Activated naive CD8-positive, alpha-beta T cell treated with anti-CD3 and anti-CD28 coated beads, Interleukin-2, amount 50 U/mL, for 16 hours (primary cell): ENCODE measurements at places on chromosomes 3 and 15.

GRCh38 chr3:161866176-161866575, 369.6 kb downstream of the OTOL1 start:
- DNase-seq: no peak

GRCh38 chr3:61627768-61628185, 66.4 kb downstream of the PTPRG start:
- no peak for DNase-seq

- DNase-seq: no peak
Observed at GRCh38 chr3:88137836-88138235, 11.9 kb upstream of the C3orf38 start.

DNA sequence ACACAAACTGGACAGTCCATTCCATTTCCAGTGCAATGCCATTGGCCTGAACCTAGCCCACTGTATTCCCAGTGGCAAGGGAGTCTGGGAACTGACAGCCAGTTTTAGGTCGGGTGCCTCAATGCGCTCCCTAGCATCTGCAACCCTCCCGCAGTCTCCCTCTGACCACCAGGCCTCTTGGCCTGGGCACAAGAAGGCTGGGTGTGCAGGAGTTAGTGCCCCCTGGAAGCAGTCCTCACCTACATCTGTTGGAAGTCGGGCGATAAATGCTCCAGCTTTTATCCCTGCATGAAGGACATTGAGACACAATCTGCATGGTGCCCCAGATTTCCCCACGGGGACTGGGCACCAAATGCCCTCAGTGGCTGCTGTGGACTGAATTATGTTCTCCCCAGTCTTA, 12.7 kb downstream of the C3orf22 start:
- DNase-seq: no peak

DNA sequence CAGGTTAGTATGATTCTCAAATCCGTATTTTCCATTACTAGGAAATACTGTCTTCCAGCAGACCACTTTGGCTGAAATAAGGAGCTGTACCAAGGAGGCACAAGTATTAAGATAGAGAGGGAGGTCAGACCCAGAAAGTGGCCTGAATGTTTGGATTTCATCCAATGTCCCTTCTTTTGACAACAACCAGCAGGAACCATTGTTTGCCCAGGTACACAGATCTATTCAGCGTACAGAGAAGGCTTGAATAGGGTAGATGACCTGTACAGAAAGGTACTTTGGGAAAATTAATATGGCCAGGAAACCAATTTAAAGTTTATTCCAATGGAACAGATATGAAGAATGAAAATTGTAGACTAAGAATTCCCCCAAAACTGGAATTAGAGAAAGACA, 12.6 kb downstream of the MTHFS start:
- DNase-seq: no peak

DNA sequence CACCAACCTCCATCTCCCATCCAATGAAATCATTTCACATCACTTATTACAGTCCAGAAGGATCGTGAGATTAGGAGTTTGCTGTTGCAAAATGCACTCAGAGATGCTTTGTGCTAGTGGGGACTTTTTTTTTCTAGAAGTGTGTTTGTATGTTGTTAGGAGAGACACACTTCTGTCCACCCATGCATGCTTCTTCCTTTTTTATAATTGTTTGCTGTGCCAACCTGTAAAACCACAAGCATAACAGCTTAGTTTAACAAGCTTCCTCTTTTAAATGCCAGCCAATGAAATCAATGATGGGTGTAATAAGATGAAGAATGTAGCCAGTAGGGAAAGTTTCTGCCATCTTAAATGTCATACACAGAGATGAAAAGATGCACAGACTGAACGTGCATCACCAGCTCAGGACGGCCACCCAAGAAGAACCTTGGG, 305.6 kb upstream of the STT3B start:
- no peak for DNase-seq

GRCh38 chr15:57398336-57398735, 22.0 kb downstream of the CGNL1 start:
- DNase-seq: no peak

- DNase-seq: no peak
Observed at GRCh38 chr3:122316368-122316767, 8.7 kb upstream of the CSTA start.

- no peak for DNase-seq
Observed at GRCh38 chr3:163626753-163627152, 1451.5 kb downstream of the SI start.

GRCh38 chr15:62109982-62110851, 43.4 kb downstream of the C2CD4A start:
- no peak for DNase-seq

DNA sequence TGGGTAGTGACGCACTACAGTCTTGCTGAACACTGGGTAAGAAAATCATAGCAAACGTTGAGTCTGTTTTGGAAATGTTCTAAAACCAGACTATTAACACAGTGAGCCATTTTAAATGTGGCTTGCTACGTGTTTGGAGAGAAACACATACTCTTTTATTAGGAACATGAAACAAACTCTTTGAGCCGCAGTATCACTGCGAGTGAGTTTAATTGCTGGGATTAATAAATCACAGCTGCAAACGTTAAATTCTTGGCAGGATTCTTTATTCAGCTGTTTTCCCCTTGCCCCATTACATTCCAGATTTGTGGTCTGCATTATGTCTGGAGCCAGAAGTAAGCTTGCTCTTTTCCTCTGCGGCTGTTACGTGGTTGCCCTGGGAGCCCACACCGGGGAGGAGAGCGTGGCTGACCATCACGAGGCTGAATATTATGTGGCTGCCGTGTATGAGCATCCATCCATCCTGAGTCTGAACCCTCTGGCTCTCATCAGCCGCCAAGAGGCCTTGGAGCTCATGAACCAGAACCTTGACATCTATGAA, 33.6 kb downstream of the BTD start:
- no peak for DNase-seq

GRCh38 chr3:124277144-124277890, 285.4 kb upstream of the ROPN1 start:
- no peak for DNase-seq

DNA sequence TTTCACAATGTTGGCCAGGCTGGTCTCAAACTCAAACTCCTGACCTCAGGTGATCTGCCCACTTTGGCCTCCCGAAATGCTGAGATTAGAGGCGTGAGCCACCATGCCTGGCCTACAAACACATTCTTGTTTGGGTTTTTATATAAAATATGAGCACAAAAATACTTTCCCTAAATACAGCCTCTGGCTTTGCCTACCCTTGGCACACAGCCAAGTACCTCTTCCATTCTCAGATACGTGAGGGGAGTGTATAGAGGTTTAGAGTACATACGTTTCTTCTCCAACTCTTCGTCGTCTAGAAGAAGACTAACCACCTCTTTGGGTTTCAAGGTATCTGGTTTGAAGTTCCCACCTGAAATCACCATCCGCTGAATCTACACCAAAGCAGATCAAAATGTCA, 33.5 kb downstream of the CHAC1 start:
- DNase-seq: no peak

DNA sequence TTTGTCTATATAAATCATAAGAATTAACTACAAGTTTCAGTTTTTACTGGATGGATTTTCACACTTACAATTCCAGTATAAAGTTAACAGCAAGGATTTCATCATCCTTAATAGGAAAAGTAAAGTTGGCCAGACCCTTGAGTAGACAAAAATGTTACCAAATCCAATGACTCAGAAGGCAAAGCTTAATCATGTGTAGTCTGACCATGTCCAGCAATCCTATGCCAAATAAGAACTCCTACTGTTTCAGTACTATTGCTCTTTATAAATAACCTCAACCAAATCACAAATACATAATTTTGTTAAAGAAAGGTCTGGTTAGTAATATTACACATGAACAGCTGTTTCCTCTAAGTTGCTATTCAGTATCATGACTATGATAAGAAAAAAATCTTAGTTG, 35.0 kb downstream of the PLOD2 start:
- no peak for DNase-seq

- no peak for DNase-seq
Observed at GRCh38 chr3:9914011-9914410, 2.9 kb upstream of the IL17RC start.

DNA sequence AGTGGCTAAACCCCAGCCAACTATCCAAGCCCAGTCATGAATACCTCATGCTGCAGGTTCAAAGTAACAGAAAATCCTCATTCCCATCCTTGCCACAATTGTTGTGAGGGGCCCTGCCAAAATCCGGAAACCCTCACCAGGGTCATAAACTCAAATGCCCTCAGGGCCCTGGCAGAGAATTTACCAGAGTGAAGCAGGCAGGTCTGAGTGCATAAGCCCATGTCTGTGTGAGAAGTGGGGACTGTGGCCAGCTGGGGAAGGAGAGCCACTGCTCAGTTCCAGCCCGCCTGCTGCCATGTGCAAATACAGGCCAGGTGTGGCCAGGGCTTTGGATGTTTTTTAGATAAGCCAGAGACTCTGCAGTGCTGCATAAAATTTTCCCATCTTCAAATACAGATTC, 7.0 kb downstream of the CEP152 start:
- DNase-seq: no peak

GRCh38 chr15:62672268-62672667, 370.3 kb upstream of the TPM1 start:
- no peak for DNase-seq

GRCh38 chr3:52216585-52217408, 8.6 kb downstream of the TLR9 start:
- no peak for DNase-seq

DNA sequence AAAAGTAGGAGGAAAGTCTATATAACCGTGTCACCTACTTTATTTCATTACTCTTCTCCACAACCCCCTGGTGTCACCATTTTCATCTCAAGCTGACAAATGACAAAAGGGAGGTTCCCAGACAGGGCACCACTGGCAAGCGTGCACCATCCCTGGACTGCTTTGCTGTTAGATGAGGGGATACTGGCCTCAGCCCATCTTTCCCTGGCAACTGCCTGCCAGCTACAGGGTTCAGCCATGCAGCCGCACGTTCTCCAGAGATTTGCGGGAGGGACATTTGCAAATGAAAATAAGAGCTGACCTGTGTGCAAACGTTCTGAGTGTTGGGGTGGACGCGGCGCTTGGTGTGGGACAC, 660 bp downstream of the UROC1 start:
- no peak for DNase-seq

- DNase-seq: no peak
Observed at GRCh38 chr3:124082343-124082742, 90.4 kb upstream of the ROPN1 start.

GRCh38 chr3:41186297-41186696, 13.0 kb upstream of the CTNNB1 start:
- no peak for DNase-seq

GRCh38 chr3:177050501-177051237, 146.6 kb downstream of the TBL1XR1 start:
- DNase-seq: no peak

GRCh38 chr3:136353461-136353860, 103.3 kb downstream of the PCCB start:
- no peak for DNase-seq

- no peak for DNase-seq
Observed at GRCh38 chr3:16317561-16317945, 52.5 kb downstream of the OXNAD1 start.

DNA sequence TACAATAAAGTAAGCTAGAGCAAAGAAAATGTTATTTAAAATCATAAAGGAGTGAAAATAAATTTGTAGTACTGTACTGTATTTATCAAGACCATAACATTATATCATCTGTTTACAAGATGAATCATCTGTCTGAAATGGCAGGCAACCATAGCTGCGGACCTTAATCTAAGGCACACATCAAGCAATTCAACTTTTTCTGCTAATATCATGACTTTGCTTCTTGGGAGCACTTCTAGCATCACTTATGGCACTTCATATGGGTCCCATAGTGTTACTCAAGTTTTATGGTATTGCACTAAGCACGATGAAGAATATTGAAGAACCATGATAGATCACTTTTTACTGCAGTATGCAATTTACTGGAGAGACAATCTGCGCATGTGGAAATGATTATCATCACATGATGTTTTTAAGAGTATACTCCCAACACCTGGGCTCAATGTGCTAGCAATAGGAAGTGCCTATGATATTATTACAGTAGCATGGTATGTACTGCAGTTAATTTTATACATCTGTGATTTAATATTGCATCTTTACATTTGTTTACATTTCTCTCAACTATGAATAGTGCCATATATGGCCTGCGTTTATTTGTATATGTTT, 137.7 kb upstream of the NECTIN3 start:
- DNase-seq: no peak

DNA sequence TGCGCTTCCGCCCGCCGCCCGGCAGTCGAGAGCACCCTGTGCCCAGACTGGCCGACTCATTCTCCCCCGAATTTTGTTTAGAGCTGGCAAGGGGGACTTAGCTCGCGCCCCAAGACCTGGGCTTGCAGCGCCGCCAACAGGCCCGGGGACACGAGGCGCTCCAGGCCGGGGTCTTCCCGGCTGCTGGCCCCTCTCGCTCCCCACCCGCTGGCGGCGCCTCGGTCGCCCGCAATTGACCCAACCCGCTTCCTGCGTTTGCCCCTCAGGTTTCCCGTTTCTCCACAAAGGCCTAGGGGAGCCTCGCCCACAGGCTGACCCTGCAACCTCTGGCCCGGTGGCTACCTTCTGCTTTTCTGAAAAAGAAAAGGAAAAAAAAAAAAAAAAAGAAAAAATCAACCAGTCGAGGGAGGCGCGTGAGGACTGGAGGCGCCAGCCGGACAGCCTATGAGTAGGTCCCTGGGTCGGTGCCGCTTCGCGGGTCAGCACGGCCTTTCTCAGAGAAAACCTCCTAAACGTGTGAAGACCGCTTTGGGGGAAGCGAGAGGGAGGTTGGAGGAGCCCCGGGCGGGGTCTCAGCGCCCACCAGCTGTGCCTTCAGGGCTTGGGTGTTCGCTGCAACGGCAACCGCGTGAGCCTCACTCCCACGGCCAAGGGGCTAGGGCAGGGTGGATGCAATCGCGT, 7.2 kb downstream of the FOXL2 start:
- DNase-seq: no peak

DNA sequence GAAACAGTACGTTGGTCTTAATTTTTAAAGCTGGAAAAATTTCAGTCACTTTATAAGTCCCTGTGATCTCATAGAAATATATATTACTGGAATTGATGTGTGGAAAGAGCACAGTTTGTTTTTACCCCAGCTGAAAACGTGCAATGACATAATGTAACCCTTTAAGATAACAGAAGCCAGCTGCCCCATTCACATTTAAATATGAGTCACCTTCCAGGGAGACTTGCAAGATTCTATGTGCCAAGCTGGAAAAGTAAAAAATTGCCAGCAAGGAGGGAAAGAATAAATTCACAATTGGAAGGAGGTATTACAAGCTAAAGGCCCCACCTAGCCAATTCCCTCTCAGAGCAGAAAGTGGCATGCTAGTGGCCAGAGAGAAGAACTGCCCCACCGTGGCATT, 50.2 kb downstream of the SAMMSON start:
- no peak for DNase-seq

- no peak for DNase-seq
Observed at GRCh38 chr15:40441565-40442531, 1.1 kb downstream of the BAHD1 start.

- no peak for DNase-seq
Observed at GRCh38 chr3:187242900-187243299, 45.6 kb downstream of the RTP1 start.

DNA sequence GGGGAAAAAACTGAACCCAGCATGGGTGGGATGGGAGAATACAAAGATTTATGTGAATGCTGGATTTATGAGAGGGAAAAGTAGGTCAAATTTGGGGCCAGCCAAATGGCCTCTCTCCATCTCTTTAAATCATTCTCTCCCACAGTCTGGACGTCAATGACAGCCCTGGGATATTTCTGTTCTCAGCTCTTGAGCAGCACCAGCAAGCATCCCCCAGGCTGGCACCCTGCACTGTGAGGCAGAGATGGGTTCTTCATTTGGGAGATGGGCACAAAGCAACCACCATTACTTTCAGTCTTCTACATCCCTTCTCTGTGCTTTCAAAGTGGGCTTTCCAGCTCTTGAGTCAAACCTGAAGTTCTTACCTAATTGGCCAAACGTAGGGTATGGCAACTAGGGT, 321.0 kb downstream of the NTRK3 start:
- no peak for DNase-seq
